Stimulated activated CD8-positive, alpha-beta memory T cell treated with anti-CD3 and anti-CD28 coated beads, Interleukin-12 subunit alpha, Interleukin-12 subunit beta, amount 100 ng/mL, for 1 hour (primary cell): ENCODE measurements at places on chromosomes 16 and 17.

DNA sequence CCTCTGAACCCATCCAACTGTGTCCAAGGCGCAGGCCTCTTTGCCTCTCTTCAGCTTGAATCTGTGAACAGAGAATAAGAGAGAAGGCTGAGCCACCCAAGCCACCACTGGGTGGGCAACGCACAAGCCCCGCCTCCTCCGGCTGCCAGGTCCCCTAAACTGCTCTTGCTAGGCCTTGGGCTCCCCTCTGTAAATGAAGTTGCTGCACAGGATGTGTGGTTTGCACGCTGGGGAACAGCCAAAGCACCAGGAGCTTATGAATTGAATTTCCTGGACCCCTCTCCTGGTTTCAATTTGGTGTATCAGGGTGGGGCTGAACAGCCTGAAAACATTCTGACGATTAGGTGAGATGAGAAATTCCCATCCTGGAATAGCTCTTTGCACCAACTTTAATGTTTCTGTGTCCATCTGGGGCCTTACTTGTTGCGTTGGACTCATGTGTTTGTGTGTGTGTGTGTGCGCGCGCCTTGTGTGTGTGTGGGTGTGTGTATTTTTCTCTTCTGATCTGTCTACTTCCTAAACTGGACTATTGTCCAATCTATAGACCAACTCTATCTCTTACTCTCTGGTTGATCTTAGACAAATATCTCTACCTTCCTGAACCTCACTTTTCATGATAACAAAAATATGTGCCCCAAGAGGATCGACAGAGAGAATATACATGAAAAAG, 2.3 kb downstream of the CCL1 start:
- no peak for DNase-seq

GRCh38 chr17:78997881-78998280, 11.7 kb downstream of the CANT1 start:
- DNase-seq = no peak

DNA sequence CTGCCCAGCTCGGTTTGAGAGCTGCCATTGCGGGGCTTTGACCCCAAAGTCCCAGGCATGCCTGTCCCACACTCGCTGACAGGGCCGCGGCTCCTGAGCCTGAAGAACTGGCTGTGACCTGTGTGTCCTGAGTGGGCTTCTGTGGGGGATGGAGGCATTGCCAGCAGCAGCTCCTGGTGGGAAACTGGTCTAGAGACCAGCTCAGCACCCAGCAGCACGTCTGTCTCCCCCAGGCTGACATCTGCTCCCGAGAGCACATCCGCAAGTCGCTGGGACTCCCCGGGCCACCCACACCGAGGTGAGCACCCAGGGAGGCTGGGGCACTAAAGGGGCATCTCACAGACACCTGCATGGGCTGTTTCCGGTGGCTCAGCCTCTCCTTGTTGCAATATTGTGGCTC, 13.4 kb downstream of the ENDOV start:
- DNase-seq = no peak

- DNase-seq = no peak
These were observed 13.0 kb downstream of the ARL4D start for GRCh38 chr17:43411749-43412148.

- no peak for DNase-seq
These were observed 251.7 kb downstream of the CPPED1 start for GRCh38 chr16:12551946-12552345.

DNA sequence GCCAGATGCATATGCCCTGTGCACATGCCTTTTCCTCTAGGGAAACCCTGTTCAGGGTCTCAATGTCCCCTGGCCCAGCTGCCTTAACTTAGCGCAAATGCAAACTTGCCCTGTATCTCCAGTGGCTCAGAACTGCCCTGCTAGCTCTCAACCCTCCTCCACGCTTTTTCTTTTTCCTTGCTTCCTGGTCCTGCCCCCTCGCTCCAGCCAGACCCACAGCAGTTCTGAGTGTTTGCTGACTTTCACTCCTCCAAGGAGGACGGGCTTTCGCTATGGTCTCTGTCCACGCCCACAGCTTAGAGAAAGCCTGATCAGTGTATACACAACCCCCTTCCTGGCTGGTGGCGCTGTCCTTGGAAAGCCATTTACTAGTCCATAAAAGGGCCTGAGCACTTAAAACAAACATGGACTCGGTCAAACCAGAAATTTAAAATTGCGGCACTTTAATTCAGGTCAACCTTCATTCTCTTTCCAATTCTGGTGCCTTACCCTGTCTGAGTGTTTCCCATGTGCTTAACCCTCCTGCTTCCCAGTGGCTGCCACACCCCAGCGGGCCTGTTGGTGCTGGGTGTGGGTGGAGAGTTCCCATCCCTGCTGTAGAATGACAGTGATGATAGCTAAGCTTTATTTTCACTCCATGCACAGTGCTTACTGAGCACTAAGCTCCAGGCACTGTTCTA, 15.6 kb upstream of the TMEM98 start:
- DNase-seq = no peak

GRCh38 chr17:55303701-55304145, 39.0 kb downstream of the HLF start:
- DNase-seq = no peak

- DNase-seq = no peak
These were observed 266.3 kb downstream of the FOXL1 start for GRCh38 chr16:86844695-86845094.

GRCh38 chr17:63295288-63295687, 150.8 kb downstream of the CYB561 start:
- no peak for DNase-seq

DNA sequence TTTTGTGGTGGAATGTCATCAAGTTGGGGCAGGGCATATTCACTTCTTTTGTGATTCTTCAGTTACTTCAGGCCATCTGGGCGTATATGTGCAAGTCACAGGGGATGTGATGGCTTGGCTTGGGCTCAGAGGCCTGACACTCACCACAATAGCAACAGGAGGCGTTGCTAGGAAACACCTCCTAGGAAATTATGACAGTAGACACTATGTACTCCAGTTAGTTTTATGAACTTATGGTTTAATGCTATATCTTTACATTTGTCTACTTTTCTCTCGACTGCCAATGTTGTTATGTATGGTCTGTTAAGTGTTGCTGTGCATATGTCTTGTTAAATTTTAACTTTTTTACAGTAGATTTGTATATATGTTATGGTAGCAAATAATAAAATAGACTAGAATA, 788.7 kb upstream of the GOT2 start:
- no peak for DNase-seq

GRCh38 chr17:11486868-11487310, 111.4 kb upstream of the DNAH9 start:
- no peak for DNase-seq

DNA sequence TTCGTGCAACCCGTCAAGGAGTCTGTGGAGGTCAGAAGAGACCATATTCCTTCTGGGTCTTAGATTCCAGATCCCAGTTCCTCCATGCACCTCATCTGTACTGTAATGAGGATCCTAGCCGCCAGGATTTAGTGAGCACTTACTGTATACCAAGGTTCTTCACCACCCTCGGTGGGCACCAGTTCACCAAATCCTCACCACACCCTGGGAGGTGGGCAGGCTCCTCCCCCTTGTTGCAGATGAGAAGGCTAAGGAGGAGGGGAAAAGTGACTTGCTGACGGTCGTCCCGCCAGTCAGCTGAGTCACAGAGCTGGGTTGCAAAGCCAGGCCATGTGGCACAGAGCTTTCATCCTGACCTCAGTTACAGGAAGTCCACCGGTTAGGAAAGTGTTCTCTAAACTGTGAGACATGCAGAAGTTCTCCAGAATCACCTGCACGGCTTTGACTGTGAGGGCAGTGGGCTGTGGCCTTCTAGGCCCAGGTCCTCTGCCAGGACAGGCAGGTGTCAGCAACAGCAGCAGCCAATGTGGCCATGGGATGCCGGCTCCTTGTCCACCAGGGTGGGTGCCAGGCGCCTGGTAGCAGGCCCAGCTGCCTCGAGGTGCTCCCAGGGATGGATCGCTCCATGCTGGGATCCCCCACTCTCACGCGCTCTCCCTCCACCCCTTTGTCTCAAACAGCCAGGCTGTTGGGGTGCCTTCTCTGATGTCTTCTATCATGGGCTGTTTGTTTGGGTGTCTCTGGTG, 240.3 kb upstream of the GSE1 start:
- DNase-seq = no peak

- DNase-seq = no peak
These were observed 25.8 kb downstream of the WSB1 start for GRCh38 chr17:27319541-27320221.

DNA sequence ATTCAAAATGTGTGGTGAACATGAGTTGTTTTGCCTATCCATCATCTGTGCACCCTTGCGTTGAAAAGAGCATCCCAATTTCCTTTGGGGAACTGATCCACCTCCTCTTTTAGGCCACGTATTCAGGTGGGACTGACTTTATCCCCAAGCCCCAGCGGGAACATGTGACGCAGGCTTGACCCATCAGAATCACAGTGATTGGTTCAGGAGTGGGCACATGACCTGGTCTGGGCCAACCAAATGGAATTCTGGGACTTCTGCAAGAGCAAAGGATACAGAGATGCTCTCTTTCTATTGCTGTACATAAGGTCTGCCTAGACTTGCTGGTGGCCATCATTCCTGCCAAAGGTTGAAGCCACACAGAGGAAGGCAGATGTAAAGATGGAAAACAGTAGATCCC, 158.9 kb downstream of the IRX5 start:
- no peak for DNase-seq

- no peak for DNase-seq
These were observed 9.1 kb downstream of the NAGPA start for GRCh38 chr16:5024632-5025031.

GRCh38 chr16:56667581-56668571, at the start of gene MT1G:
Gene MT1G (minus strand): TSS chr16:56668065. CDS start chr16:56667993, 72 bp downstream.
- no peak for DNase-seq

DNA sequence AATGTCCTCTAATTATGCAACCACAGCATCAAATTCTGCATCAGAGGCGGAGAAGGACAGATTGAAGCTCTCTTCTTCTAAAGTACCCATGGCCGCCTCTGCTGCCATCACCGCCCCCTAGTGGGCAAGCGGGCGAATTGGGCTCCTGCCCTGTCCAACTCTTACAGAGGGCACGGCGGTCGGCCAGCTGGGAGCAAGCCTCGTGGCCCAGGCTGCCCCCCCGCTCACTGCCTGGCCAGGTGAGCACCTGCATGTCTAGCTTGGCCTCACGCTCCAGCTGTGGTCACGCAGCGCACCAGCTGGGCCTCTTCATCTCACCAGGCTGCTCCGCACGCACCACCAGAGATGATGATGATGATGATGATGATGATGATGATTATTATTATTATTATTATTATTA, 146.1 kb upstream of the TOM1L1 start:
- no peak for DNase-seq

GRCh38 chr17:42120161-42120769, 902 bp downstream of the KAT2A start:
- no peak for DNase-seq

DNA sequence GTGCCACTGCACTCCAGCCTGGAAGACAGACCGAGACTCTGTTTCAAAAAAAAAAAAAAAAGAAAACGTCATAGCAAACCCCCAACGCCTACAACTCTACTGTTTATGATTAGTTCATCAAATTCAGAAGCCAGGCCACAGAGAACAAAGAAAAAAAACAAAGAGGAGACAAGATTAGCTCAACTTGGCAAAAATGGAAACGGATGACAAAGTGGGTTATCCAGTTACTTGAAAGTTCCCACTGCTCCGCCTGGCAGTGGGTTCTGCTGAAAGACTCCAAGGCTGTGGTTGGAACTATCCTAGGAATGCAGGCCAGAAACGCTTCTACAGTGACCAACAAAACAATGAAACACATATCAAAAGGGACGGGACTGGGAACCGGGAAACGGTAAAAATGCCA, 53.1 kb downstream of the MRM3 start:
- DNase-seq = no peak

GRCh38 chr16:9840761-9841665, 341.2 kb downstream of the GRIN2A start:
- no peak for DNase-seq

DNA sequence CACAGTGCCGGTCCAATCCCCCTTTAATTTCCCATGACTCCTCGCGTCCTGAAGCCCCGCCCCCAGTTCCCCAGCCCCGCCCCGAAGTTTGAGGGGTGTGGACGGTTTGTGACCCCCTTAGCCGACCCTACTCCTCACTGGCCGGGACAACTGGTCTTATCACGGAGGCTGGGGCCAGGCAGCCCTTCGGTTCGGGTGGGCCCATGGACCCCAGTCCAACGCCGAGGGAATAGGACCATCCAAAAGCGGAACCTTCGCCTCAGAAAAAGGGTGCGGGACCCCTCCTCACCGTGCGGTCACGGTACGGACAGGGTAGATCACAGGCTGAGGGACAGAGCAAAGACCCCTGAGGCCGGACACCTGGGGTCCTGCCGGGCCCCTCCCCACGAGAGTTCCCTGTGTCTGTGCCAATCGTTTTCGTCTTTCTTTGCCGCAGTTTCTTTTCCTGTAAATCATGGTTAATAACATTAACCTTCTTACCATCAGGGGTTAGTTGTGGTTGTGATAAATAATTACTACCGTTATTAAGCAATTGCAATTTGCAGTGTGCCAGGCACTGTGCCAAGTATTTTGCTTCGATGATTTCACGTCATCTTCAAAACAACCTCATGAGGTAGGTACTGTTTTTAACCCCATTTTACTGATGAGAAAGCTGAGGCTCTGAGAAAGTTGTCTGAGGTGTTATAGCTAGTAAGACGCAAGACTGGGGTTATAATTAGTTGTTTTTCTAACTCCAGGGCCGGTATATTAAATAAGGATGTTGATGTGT, 543 bp downstream of the TMUB2 start:
- DNase-seq = no peak

DNA sequence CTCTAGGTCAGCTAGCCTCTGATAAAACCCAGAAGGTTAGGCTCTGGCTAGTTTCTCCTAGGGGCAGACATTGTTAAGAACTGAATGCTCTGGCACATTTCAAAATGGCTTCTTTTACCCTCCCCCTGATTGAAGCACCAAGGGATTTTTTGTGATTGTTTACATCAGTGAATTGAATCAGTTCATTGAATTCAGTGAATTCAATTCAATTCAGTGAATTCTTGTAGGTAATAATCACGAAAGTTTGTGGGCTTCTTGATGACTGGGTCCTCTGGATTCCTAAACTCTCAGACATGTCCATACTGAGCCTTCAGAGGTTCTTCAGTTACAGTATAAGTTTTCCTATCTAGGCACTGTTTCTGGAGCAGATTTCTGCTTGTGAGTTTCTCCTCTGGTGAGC, 135.2 kb upstream of the ELAC2 start:
- no peak for DNase-seq

GRCh38 chr17:67829331-67829730, 4.0 kb downstream of the BPTF start:
- DNase-seq = no peak

GRCh38 chr17:47884427-47884740, 11.7 kb upstream of the SP2 start:
- no peak for DNase-seq

GRCh38 chr16:53433509-53433908, 762 bp upstream of the RBL2 start:
- DNase-seq = no peak

DNA sequence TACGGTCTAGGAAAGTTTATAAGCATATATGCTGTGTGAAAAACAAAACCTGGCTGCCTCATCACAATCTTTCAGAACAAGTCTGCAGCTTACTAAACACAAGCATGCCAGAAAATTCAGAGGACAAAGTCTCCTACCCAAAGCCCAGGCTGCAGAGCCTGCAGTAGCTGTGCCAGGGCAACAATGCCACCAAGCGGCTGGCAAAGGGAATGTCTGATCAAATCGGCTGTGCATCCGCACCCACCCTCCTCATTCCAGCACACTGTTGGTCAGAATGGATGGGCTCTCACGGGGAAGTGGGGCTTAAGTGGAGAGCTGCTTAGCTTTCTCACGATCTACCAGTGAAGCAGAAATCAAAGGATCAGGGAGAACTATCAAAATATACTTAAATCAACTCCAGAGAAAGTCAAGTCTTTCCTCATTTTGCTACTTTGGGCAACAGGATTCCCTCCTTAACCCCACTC, 73.5 kb downstream of the CYTH1 start:
- peak; percentile 36 for DNase-seq

GRCh38 chr17:55466671-55467070, 44.6 kb downstream of the SMIM36 start:
- no peak for DNase-seq
